ENCODE measurements at places on chromosomes 3 and 15. TPM values are rescaled to one million over a fixed set of nuclear protein-coding genes. Genes with fewer than 3 reads are reported as not detected.

Gene FGF7
- total RNA-seq: 14.1 TPM

GRCh38 chr15:69593981-69594966 is 141.7 kb downstream of the RPLP1 start:
- H3K27ac ChIP-seq: no peak overlapping the region
- H3K4me3 ChIP-seq: no peak overlapping the region
- DNase-seq: peak; percentile 87
- H3K36me3 ChIP-seq: no peaks in the 10 kb centered on the region
- H3K4me1 ChIP-seq: peaks cover 26% of the 10 kb centered on the region

- H3K36me3 ChIP-seq: no peaks in the 10 kb centered on the region
- no peaks in the 10 kb centered on the region for H3K4me1 ChIP-seq
- no peak for DNase-seq
- H3K27ac ChIP-seq: no peak overlapping the region
Measured at GRCh38 chr3:22746221-22746620, 456.9 kb upstream of the UBE2E2 start.

Gene GPR171
- 4.9 TPM for total RNA-seq

Gene RPP14
- total RNA-seq: 23.1 TPM

- DNase-seq: no peak
- H3K27me3 ChIP-seq: no peaks in the 10 kb centered on the region
- no peaks in the 10 kb centered on the region for H3K4me1 ChIP-seq
- H3K4me3 ChIP-seq: no peak overlapping the region
- no peak overlapping the region for H3K27ac ChIP-seq
Measured at GRCh38 chr3:13676356-13677017, 127.6 kb downstream of the FBLN2 start.

Gene ST6GAL1
- total RNA-seq: 13.9 TPM

- no peak overlapping the region for H3K27ac ChIP-seq
- H3K27me3 ChIP-seq: no peaks in the 10 kb centered on the region
- no peaks in the 10 kb centered on the region for H3K4me1 ChIP-seq
- H3K4me3 ChIP-seq: no peak overlapping the region
- DNase-seq: no peak
- H3K36me3 ChIP-seq: no peaks in the 10 kb centered on the region
Measured at GRCh38 chr3:190183121-190183520, 62.4 kb upstream of the P3H2 start.

DNA sequence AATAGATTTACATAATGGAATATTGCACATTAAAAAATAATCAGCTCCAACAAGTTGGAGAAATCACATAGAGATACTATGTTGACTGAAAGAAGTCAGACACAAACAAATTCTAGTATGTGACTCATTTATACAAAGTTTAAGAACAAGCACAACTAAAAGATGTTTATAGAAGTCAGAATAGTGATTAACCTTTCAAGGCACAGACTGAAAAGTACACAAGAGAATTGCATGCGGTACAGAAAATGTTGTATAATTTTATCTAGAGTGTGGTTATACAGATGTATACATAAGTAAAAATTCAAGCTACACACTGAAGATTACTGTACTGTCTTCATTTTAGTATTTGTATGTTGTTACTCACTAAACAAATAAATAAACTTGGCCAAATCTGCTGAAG is 19.3 kb upstream of the ATOSA start:
- no peaks in the 10 kb centered on the region for H3K36me3 ChIP-seq
- no peaks in the 10 kb centered on the region for H3K4me1 ChIP-seq
- no peak overlapping the region for H3K27ac ChIP-seq

DNA sequence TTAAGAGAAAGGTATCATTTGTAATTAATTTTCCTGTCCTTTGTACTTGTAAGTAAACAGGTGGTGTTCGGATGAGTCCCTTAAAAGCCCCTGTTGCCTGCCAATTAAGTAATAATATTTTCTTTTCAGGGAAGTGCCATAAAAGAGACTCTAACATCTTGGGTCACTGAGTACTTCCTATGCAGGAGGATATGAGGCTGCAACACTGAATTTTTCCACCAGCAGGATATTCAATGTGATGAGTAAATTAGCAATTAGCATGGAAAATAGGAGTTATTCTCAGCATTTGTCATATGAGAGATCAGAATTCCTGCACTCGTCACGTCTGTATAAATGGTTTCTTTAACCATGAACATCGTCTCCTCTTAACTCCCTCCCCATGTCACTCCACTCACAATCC is 45.4 kb downstream of the WWTR1 start:
- H3K4me1 ChIP-seq: peaks cover 16% of the 10 kb centered on the region
- DNase-seq: no peak
- no peak overlapping the region for H3K4me3 ChIP-seq
- no peak overlapping the region for H3K27ac ChIP-seq
- no peaks in the 10 kb centered on the region for H3K36me3 ChIP-seq

- no peak overlapping the region for H3K4me3 ChIP-seq
- H3K36me3 ChIP-seq: no peaks in the 10 kb centered on the region
- H3K27me3 ChIP-seq: no peaks in the 10 kb centered on the region
- H3K4me1 ChIP-seq: no peaks in the 10 kb centered on the region
- no peak for DNase-seq
Measured at GRCh38 chr3:38627956-38628355, 21.5 kb downstream of the SCN5A start.

Gene STX19
- total RNA-seq: 13.0 TPM

- H3K4me3 ChIP-seq: no peak overlapping the region
- H3K27ac ChIP-seq: no peak overlapping the region
- no peaks in the 10 kb centered on the region for H3K27me3 ChIP-seq
Measured at GRCh38 chr3:186514296-186515002, 29.7 kb downstream of the CRYGS start.

DNA sequence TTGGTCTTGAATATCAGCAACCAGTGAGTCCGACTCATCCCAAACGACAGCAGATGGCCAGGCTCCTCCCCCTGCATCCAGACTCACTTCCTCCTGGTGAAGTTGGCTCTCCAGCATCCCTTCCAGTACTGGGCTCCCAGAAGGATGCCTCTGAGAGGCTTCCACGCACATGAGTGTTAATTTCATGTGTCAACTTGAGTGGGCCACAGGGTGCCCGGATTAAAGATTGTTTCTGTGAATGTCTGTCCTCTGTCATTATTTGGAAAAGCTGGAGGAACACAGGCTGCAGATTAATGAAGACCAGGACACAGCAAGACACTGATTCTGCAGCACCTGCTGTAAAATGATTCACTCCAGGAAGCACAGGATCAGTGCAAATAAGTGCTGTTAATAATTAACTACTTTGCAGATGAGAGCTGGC is 99.8 kb downstream of the ATP10A start:
- H3K27me3 ChIP-seq: no peaks in the 10 kb centered on the region
- no peak overlapping the region for H3K27ac ChIP-seq
- H3K4me3 ChIP-seq: no peak overlapping the region
- no peak for DNase-seq
- H3K4me1 ChIP-seq: no peaks in the 10 kb centered on the region

DNA sequence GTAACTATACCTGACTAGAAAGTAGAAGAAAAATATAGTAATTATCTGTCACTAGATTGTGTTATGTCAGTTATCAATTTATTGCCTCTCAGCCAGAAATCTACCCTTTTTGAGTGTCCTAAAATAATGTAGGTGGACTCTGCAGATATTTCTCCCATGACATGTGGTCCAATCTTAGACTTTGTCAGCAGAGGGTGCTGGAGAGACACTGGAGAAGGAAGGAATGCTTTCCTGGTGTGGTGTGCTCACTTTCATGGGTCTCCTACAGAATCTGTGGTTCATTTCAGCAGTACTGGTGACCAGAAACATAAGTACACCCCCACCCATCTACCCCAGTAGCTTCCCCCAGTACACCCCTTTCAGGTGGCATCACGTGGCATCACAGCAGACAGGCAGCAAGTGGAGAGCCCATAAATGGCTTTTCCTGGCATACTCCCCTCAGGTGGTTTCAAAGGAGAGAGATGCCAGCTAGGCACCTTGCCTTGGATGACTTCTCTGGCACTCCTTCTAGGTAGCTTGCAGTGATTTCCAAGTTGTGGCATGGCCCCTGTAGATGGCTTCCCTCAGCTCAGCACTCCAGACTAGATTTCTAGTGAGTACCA is 114.7 kb downstream of the GADL1 start:
- no peak for DNase-seq
- no peaks in the 10 kb centered on the region for H3K4me1 ChIP-seq
- H3K4me3 ChIP-seq: no peak overlapping the region
- H3K27ac ChIP-seq: no peak overlapping the region

- no peaks in the 10 kb centered on the region for H3K27me3 ChIP-seq
- H3K27ac ChIP-seq: no peak overlapping the region
- H3K4me1 ChIP-seq: no peaks in the 10 kb centered on the region
- no peaks in the 10 kb centered on the region for H3K36me3 ChIP-seq
Measured at GRCh38 chr15:73941044-73941443, 14.8 kb downstream of the LOXL1 start.

Gene ATOSA
- 55.5 TPM for total RNA-seq

GRCh38 chr3:16768956-16769355 is 115.8 kb upstream of the PLCL2 start:
- H3K27me3 ChIP-seq: no peaks in the 10 kb centered on the region
- H3K36me3 ChIP-seq: no peaks in the 10 kb centered on the region
- no peaks in the 10 kb centered on the region for H3K4me1 ChIP-seq
- no peak overlapping the region for H3K4me3 ChIP-seq

Gene FANCD2OS
- not detected for total RNA-seq

Gene DNAH12
- not detected for total RNA-seq

Gene KLF15
- total RNA-seq: 9.1 TPM

Gene NEO1
- total RNA-seq: 127 TPM

DNA sequence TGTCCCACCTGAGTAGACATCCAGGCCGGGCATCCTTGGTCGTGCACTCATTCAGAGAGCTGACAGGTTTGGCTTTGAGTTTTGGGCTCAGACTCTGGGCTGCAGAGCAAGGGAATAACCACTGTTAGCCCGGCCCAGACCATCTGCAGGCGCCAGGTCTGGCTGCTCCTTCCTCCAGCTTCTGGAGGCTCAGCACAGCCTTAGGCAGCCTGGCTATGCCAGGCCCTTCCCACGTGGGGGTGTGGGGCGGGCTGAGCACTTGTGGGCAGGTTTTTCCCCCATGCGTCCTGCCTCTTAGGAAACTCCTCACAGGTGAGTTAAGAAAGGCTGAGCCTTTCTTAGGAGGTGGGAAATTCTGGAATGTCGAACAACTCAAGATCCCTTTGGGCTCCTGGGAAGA is 11.2 kb downstream of the PLA2G4B start:
- H3K4me3 ChIP-seq: no peak overlapping the region
- H3K27me3 ChIP-seq: no peaks in the 10 kb centered on the region
- H3K36me3 ChIP-seq: no peaks in the 10 kb centered on the region
- H3K27ac ChIP-seq: no peak overlapping the region

DNA sequence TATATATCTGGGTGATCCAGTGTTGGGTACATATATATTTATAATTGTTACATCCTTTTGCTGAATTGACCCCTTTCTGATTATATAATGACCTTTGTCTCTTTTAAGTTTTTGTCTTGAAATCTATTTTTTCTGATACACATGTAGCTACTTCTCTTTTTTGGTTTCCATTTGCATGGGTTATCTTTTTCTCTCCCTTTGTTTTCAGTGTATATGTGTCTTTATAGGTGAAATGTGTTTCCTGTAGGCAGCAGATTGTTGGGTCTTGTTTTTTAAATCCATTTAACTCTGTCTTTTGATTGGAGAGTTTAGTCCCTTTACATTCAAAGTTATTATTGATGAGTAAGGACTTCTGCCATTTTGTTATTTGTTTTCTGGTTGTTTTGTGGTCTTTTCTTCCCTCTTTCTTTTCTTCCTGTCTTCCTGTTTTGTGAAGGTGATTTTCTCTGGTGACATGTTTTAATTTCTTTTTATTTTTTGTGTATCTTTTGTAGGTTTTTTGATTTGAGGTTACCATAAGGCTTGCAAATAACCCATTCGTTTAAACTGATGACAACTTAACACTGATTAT is 56.8 kb downstream of the STARD9 start:
- no peak overlapping the region for H3K27ac ChIP-seq
- no peak for DNase-seq
- no peaks in the 10 kb centered on the region for H3K27me3 ChIP-seq
- H3K4me3 ChIP-seq: no peak overlapping the region
- H3K4me1 ChIP-seq: no peaks in the 10 kb centered on the region
